ENCODE measurements at places on chromosomes 2 and 18.

DNA sequence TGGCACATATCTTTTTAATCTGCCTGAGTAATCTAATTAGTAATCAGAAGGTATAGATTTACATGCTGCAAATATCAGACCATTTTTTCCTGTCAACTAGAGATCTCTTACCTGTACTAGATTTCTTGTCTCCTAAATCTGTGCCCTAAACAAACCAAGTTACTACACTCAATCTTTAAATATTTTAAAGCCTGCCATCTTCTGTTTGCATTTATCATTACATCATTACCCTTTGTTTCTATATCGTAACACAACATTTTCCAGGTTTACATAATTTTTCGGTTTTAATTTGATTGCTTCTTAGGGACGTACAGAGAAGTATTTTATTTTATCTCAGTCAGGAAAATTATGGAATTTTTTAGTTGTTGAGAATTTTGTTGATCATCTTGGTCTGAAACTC is 25.7 kb downstream of the PSMA8 start:
- no peak for DNase-seq

DNA sequence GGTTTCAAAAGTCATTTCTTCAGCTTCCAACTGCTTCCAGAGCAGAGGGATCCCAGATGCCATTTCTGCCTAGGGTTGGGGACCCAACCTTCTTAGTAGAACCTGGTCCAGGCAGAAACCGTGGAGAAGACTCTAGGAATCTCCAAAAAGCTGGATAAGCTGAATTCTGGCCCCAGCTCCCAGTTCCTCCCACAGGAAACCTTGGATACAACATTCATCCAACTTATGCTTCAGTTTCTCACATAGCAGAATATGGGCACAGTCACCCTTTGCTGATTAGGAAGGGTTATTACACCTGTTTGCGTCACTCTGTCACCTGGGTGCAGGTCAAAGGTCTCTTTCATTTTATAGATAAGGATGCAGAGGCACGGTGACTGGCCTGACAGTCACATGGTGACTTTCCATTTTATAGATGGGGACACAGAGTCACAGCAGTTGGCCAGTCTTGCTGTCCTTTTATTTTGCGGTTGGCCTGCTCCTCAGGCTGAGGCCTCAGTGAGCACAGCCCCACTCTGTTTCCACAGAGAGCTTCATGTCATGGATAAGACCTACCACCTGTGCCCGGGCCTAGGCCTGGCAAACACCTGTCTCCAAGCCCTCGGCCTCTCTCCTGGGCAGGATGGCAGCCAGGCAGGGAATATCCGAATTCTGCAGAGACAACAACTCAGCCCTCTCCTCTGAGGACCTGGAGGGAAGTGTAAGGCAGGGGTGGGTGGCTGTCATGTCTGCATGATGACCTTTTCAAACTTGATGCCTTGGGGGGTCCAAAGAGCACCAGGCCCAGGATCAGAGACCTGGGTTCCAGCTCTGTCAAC is 148.8 kb downstream of the SMAD7 start:
- no peak for DNase-seq

GRCh38 chr2:217199255-217199630 is 339.4 kb upstream of the TNP1 start:
- DNase-seq = no peak

DNA sequence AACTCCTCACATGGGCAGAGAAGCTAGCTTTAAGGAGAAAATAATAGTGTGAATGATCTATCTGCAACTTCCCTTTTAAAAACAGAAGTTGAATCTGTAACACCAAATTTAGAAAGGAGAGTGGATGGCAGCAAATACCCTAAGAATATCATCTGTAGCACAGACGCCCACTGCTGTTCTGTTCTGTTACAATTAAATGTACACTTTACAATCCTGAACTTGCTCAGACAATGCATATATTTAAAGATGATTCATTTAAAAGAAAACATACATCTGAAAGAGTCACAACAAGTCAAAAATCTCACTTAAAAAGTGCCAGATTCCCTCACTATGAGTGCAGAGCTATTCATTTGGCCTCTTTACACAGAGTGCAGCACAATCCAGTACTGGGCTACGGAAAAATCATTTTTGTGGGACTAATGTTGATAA is 8.0 kb upstream of the SERTAD2 start:
- DNase-seq = no peak

DNA sequence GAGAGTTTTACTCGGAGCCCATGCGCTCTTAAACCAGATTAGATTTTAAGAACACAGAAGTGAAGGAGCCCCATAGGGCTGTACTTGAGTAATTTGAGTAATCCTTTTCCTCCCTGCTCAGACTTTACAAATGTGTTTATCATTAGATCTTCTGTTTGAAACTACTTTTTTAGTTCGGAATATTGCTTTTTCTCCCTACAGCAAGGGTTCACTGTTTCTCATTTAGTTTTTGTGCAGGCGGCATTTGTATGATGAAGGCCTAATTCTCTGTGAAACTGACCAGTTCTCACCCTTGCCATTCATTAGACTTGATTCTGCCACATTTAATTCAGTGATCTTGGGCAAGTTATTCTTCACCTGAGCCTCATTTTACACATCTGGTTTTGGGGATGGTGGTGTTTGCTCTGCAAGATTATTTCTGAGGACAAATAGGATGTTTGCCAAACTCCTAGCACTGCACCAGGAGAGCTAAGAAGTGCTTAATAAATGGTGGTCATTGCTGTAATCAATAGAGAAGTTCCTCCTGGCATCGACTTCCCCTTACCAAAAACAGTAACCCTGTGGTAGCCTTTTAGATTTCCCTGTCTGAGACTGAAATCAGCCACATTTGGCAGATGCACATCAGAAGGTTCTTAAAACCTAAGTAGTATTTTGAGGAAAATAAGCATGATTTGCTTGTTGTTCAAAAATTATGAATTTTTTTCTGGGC is 2.2 kb downstream of the B3GNT2 start:
- DNase-seq = no peak

DNA sequence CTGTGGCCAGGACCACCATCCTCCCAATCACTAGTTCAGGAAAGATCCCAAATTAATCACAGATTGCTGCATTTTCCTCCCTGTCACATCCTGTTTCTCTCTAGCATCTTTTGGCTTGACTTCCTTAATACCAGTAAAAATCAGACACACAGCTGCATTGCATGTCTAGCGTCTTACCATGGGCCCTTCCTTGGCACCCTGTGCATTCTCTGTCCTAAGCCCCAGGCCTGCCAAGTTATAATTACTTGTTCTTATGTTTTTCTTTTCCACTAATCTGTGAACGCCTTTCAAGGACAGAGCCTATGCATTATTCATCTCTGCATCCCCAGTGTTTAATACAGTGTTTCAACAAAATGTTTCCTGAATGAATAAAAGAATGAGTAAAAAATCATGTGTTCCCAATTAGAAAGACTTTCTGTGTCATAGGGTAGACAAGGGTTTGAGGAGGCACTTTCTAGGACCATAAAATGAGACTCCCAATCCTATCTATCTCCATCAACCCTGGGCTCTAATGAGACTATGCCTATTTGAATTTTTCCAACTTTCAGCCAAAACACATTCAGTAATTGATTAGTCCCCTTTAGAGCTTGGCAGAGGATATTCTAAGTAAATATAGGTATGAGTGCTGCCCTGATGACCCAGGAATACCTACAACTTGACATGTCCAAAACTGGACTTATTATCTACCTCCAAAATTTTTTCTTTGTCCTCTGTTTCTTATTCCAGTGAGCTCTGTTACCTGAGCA is 10.3 kb upstream of the NT5C1B start:
- no peak for DNase-seq

GRCh38 chr2:241961454-241961853 is 91.9 kb downstream of the RTP5 start:
- no peak for DNase-seq

DNA sequence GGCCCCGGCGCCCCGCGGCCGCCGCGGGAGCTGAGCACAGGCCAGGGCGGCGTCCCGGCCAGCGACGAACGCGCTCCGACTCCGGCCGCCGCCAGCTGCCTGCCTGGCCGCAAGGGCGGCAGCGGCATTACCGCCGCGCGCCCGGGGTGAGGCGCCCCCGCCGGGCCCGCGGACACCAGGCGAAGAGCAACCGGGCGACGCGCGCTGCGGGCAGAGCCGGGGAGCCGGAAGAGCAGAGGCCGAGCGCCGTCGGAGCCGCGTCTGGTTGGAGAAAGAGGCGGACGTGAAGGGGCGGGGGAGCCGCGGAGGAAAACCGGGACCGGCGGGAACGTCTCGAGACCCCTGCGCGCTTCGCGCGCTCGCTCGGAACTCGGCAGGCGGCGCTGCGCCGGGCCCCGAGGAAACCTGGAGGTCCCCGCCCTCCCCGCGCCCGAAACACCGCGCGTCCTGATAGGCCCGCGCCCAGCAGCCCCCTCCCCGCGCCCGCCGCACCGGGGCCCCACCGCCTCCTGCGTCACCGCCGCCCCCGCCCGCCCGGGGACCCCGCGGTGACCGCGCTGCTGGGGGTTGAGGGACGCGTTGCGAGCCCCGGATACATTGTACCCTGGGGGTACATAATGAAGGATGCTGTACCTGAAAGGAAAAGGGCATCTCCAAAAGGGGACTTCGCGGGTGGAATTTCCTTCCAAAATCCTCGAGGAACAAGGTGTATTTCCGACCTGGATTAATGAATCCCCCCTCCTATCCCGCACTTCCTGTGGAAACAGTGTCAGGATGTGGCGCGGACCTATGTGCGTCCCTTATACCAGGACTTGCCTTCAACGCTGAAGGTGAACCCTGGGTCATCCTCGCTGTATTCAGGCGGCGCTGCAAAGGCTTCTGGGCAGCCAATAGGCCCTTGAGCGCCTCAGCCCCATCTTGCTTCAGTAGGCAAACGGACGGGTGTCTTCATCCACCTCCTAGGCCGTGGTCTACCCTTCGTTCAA is 1.0 kb upstream of the B4GALT6 start:
- no peak for DNase-seq

DNA sequence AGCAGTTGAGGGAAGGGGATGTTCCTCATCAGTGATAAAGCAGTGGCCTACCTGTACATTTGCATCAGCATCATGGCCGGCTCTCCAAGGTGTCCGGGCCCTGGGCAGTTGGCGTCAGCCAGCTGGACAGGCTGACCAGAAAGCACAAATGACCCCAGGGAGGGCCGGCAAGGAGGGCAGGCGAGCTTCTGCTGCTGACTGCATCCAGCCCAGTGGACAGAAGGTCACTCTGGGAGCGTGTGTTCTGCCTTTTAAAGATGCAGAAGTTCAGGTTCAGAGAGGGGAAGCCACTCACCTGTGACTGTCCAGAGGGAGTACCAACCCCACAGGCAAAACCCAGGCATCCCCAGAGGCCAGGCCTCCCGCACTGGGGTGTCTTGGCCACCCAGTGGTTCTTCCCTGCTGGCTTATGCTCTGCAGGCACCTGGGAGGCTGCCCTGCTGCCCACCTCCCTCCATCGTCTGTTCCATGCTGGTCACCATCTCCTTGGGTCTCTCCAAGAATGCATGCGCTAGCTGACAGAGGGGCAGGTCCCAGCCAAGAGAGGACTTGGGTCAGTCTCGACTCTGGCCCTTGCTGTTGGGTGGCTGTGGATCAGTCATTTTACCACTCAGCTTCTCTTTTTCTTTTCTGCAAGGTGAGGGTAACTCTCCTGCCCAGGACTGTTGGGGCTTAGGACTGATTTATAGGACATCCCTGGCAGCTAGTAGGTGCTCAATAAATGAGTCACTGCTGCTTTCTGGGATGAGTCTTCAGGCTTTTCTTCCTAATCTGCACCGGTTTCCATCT is 89.9 kb downstream of the INHBB start:
- no peak for DNase-seq

DNA sequence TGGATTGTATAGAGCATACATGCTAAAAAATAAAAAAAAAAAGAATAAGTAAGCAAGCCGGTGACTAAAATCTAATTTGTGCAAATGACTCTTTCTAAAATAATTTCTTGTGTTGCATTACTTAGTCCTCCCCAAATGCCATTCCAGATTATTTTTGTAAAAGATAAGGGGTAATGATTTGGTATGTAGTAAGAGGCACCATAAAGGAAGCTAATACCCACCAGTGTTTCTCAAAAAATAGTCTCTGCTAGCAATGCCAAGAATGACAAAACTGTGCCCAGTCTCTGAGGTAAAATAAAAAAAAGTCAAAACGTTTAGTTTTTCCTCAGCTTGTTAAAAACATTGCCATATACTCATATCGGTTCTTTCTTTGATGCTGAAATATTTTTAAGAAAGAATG is 2.7 kb downstream of the METTL5 start:
- DNase-seq = no peak

GRCh38 chr2:240293557-240294461 is 141.7 kb upstream of the GPC1 start:
- DNase-seq = no peak

- DNase-seq = no peak
Observed at GRCh38 chr2:207879536-207879935, 109.8 kb upstream of the FZD5 start.

DNA sequence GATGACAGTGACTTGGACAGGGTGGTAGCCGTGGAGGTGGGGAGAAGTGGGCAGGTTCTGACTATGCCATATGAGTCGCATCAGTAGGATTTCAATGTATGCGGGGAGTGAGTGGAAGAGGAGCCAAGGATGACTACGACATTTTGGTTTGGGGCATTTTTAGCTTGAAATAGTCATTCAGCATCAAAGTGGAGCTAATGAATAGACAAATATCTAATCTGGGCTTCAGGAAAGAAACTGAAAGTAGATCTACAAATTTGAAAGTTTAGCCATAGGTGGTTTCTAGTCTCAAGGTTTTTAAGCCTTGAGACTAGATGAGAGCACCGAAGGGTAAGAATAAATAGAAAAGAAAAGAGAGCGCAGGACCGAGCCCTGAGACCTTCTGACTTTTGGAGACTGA is 58.3 kb downstream of the FEZ2 start:
- no peak for DNase-seq

- DNase-seq = no peak
Observed at GRCh38 chr2:5942204-5942603, 250.0 kb downstream of the SOX11 start.

- no peak for DNase-seq
Observed at GRCh38 chr2:198712485-198712884, 745.3 kb downstream of the SATB2 start.

DNA sequence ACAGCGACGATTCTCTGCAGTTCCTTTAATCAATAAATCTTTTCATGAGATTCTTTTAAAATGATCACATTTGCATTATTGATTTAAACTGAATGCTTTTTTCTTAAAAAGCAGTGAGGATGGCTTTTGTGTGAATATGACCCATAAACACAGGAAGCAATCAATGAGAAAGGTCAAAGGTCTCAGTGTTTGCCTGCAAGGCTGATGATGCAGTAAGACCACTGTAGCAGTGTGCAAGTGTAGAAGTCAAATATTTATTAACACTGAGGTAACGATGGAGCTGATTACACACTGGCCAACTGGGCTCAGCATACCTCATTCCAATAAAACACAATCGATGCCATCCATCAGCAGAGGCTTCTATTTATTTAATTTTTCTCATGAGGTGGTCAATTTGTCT is 633.5 kb downstream of the DCDC2C start:
- no peak for DNase-seq

- DNase-seq = no peak
Observed at GRCh38 chr2:164054651-164055050, 318.8 kb upstream of the FIGN start.

All from esophagus squamous epithelium (tissue), 5 donors.